NCI-H1105 (cell line): ENCODE measurements at places on chromosomes 2 and 18.

DNA sequence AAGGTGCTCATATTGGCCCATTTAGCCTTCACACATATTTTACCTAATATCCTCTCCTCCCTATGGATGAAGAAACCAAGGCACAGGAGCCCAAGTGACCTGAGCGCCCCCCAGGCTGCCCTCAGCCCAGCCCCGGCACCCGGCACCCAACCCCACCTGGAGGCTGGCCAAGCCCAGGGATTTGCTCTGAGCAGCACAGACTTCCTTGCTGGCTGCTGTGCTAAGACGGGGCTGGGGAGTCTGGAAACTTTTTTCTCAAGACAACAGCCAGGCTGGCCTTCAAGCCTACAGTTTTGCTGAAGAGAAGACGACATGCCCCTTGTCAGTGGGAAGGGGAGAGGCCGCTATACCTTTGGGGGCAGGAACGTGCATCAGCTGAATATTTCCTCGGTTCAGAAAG, 52.7 kb upstream of the LAMA1 start:
- DNase-seq = no peak

GRCh38 chr2:206876216-206876860, 63.0 kb upstream of the CPO start:
- DNase-seq = no peak

DNA sequence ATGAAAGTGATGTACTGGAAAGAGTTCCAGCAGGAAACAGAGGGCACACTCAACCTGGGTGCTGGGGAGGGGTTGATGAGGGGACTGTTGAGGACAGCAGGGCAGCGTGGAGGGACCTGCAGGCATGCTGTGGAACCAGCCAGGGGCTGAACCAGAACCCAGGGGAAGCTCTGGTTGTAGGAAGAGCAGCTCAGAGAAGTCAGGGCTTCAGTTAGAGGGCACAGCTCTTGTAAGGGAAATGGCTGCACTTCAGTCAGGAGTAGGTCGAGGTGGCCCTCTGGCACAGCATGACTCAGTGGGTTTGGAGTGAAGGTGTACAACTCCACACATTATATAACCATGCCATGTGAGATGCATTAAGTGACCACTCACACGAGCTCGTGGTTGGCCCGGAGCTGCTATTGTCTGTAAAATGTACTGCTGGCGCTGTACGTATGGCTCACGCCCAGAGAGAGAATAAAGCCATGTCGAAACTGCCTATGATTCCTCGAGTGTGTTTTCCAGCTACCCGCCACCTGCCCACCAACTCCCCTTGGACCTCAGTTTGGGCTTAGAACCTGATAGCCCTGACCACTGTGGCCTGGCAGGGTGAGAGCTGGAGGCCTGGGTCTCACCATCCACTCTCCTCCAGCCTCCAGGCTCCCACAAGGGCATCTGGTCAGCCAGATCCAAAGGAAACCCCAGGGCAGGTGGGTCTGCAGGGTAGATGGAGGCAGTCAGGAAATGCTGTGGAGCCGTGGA, 136.5 kb upstream of the HS6ST1 start:
- no peak for DNase-seq

GRCh38 chr18:24754583-24755253, 294.3 kb downstream of the HRH4 start:
- no peak for DNase-seq

DNA sequence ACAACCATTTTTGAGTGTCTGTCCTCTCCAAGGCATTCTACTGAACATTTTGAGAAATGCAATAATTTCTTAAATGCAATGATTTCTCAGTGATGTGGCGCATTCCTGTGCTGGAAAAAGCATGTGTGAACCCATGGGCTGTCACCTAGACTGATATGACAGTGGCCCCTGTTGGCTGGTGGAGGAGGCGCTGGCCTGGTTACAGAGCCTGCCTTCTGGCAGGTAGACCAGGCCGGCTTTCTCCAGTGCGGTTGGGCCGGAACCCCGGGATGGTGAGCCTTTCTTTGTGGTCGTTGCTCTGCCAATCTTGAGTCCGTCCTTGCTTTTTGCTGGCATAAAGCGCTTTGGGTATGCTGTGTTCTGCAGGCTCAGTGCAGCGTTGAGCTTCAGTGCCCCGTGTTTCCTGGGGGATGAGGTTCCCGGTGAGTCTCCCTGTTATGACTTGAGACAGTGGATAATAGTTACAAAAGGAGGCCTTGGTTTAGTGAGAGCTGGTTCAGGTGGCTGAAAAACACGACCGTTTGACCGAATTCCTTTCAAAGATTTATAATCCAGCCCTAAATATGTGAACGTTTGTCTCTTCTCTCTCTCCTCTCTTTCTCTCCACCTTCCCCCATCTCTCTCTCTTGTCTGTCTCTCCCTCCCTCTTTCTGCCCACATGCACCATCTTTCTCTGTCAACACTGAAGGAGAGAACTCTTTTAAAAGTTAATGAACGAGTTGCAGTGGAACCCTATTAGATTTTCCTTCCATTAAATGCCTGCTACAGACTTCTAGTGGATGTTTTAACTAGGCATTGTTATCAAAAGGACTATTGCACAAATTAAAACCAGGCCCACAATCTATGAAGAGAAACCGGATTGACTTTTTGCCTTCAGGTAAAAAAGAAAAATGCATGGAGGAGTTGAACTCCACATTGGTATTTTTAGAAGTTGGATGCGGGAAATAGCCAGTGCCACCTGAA, 34.0 kb downstream of the TSHZ1 start:
- no peak for DNase-seq

GRCh38 chr2:38932586-38932985, 42.9 kb downstream of the ARHGEF33 start:
- DNase-seq = no peak

GRCh38 chr2:179595284-179595683, 266.1 kb downstream of the ZNF385B start:
- no peak for DNase-seq

DNA sequence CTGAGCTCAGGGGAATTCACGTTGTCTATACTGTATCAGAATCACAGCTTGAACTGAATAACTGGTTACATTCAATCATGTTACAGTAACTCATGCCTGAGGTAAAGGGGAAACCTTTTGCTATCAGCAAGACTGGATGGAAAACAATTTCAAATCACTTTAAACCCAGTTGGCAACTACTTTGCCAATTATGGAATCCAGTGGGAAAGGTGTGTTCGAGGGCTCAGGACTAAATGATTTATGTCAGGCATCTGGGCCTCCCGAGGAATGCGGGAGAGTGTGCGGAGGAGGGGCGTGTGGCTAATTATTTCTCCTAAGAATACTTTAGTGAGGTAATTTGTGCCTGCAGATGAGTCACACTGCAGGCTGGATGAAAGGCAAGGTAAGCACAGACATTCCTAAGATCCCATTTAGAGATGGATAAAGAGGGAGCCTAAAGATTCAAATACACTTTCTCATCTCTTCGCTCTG, 100.1 kb downstream of the HRH4 start:
- no peak for DNase-seq

GRCh38 chr2:118845005-118845521, 2.4 kb downstream of the EN1 start:
- no peak for DNase-seq

DNA sequence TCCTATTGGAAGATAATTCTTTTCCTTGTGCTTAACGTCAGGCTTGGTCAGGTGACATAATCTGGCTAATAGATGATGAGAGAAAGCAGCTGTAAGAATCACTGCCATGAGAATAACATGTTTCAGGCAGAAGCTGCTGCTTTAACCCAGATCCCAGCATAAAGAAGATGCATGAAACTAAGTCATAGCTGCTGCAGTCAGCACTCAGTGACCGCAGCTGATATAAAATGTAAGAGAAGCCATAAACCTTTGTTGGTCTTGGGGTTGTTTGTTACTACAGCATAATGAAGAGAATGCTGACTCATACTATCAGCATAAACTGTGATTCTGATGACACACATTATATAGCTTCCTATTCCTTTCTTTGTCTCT, 274.3 kb upstream of the TRIB2 start:
- no peak for DNase-seq

- no peak for DNase-seq
These were observed 130.9 kb upstream of the ITGA6 start for GRCh38 chr2:172296267-172297046.

DNA sequence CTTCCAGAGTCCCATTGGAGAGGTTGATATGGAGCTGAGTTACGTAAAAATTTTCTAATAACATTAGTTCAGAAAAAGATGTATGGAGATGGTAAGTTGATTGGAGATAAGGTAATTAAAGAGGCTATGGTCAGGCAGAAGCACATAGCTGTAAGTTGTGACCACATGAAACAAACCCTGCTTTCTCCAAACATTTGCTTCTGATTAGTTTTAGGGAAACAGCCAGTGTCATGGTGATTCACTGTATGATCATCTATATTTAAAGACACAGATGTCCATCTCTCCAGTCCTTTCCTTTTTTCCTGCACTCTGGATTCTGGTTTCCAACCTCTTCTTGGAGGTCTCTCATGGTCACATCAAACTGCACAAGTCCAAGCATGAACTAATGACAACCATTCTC, 1550.8 kb upstream of the PIK3C3 start:
- DNase-seq = no peak

GRCh38 chr2:138334323-138334722, 167.2 kb upstream of the SPOPL start:
- DNase-seq = no peak

GRCh38 chr2:45264227-45265225, 255.3 kb upstream of the SIX2 start:
- no peak for DNase-seq

GRCh38 chr18:5524660-5525059, 19.1 kb downstream of the EPB41L3 start:
- no peak for DNase-seq

GRCh38 chr18:52722904-52723303, 382.9 kb downstream of the DCC start:
- no peak for DNase-seq

DNA sequence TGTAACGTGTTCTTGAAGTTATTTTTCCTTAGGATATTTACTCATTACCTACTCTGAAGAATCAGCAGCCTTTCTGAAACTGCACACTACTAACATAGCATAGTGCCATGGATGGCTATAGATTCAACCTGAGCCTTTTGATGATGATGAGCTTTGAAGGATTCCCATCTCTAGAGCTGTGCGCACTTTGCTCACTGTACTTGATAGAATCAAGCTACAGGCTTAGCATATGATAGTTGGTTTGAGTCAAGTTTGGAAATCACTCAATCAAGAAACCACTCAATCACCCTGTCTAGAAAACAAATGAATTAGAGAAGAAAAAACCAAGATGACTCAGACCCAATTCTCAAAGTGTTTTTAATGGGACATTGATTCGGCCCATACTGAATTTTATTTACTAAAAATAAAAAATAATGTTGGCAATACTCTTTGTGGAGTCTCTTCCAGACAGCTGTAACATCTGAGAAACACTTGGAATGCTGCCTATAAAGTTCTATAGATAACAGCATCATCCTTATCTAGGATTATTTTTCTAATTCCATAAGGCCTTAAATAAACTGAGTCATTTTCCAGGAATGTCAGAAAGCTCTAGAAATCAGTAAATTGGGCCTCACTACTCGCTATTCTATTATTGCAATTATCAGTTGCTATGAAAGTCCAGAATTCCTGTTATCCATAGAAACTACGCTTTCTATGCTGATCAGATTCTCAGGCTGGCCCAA, 259.0 kb upstream of the ERBB4 start:
- no peak for DNase-seq

GRCh38 chr2:17878281-17879136, at the start of gene KCNS3:
Gene KCNS3 (plus strand): TSS chr2:17878667. CDS start chr2:17931009, 52,342 bp downstream.
- peak; percentile 34 for DNase-seq

- DNase-seq = no peak
These were observed 22.2 kb downstream of the HK2 start for GRCh38 chr2:74856004-74856578.

DNA sequence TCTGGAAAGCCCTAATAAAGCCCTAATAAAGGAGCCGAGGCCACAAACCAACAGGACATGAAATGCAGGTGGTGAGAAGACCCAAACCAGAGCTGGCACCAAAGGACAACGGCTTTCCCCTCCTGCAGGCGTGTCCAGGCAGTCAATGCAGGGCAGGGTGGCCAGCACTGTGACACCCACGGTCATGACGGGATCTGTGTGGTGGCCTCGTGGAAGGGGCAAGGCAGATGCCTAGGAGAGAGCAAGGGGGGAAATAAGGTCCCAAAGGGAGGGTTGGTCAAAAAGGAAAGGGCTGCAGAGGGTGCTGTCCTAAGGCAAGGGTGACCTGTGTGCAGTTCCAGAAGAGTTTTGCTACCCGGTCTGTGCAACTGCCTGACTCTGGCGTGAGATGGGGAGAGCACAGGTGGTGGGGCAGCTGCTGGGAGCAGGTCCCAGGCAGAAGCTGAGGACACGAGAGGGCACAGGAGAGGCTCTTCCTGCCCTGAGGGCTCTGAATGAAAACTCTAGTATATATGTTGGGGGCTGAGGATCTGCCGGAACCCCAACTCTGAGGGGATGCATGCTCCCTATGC, 156.7 kb downstream of the TPO start:
- no peak for DNase-seq

DNA sequence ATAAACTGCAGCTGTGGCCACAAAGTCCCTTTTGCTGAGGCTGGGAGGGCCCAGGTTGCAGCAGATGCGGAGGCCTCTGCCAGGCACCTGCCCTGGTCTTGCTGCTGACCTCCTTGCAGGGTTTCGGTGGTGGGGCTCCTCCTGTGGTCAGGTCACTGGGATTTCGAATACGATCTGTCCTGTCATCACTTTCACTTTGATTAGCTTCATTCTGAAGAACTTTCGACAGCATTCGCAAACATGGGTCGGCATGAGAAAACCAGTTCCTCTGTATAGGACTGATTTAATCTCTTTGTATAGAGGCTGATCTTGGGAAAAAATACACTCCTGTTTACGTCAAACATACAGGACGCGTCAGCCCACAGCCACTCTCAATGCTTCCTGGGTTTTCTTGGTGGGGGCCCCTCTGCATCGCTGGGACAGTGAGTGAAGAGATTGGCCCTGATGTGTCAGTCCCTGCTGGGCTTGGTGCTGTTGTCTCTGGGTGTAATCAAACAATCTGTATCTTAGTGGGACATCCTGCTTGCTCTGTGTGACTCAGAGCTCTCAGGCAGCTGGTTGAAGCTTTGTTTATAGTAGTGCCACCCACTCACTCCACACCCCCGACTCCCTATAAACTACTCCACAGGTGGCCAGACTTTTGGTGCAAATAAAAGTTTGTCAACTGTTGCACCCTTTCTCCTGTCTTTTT, 209.4 kb upstream of the CXCR4 start:
- DNase-seq = no peak

- DNase-seq = no peak
These were observed 130.6 kb downstream of the AKAIN1 start for GRCh38 chr18:5066380-5066977.

GRCh38 chr18:25044694-25045093, 307.3 kb downstream of the ZNF521 start:
- no peak for DNase-seq

DNA sequence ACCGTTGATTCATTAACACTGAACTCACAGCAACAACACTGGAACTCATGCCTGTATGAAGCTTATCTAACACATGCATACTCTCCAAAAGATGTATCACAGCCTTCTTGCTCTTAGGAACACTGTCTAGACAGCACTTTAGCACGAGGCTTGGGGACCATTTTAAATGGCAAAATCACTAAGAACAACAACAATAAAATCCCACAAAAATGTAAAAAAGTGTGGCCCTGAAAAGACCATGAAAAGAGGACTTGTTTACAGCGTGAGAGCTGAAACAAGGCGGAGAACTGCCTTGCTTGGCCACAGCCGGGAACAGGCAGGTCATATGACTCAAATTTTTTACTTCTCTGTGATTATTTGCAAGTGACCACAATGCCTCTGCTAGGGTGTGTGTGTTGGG, 48.1 kb downstream of the CHN1 start:
- DNase-seq = no peak

GRCh38 chr2:8615252-8615575, 66.6 kb upstream of the ID2 start:
- DNase-seq = no peak

- no peak for DNase-seq
These were observed 80.8 kb downstream of the NAT8 start for GRCh38 chr2:73561422-73561821.
